ENCODE measurements at places on chromosomes 13 and 19. TPM values are rescaled to one million over a fixed set of nuclear protein-coding genes. Genes with fewer than 3 reads are reported as not detected.

- H3K27me3 ChIP-seq, result no peaks in the 10 kb centered on the region
- H3K4me3 ChIP-seq, result no peak overlapping the region
- DNase-seq, result peak; percentile 16
- H3K4me1 ChIP-seq, result peaks cover 12% of the 10 kb centered on the region
- H3K36me3 ChIP-seq, result peaks cover 14% of the 10 kb centered on the region
- H3K27ac ChIP-seq, result no peak overlapping the region
These were observed 41.2 kb upstream of the ZNF527 start for GRCh38 chr19:37329686-37330085.

DNA sequence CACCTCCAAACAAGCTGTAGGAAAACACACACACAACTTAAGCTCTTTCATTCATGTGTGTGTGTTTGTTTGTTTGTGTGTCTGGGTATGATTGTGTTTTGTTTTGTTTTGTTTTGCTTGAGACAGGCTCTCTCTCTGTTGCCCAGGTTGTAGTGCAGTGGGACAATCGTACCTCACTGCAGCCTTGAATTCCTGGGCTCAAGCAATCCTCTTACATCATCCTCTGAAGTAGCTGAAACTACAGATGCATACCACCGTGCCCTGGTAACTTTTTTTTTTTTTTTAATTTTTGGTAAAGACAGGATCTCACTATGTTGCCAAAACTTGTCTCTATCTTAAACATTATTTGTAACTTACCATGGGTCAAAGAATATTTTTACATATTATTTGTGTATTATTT, 431.7 kb downstream of the SLITRK1 start:
- H3K36me3 ChIP-seq, result no peaks in the 10 kb centered on the region

DNA sequence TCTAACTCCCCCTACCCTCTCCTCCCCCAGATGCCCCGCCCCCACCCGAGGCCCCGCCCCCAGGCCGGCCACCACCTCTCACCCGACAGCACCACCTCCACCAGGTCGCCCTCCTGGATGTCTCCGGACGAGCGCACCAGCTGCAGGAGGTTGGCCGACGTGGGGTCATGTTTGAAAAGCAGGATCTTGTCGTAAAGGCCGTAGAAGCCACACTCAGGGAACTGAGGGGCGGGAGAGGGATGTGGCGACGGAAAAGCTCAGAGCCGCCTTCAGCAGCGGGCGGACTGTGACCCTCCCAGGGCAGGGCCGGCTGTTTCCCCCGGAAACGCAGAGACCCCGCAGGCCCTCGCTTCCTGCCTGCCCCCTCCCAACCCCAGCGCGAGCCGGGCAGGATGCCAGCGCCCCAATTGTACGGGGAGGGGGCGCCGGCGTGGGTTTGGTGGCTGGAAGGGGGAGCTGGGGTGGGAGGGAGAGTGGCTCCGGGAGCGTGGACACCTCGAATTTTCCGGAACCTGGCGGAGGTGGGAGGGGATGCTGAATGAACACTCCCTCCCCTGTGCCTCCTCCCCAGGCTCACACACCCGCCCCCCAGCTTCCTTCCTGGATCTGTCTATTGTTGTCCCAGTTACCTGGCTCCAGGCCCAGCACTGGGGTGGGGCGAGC, 3.0 kb downstream of the PRKD2 start:
- H3K27me3 ChIP-seq, result no peaks in the 10 kb centered on the region
- peaks cover 8% of the 10 kb centered on the region for H3K36me3 ChIP-seq
- peak overlapping the region; percentile 84 for H3K4me3 ChIP-seq
- peak overlapping the region; percentile 52 for H3K27ac ChIP-seq
- DNase-seq, result peak; percentile 91

DNA sequence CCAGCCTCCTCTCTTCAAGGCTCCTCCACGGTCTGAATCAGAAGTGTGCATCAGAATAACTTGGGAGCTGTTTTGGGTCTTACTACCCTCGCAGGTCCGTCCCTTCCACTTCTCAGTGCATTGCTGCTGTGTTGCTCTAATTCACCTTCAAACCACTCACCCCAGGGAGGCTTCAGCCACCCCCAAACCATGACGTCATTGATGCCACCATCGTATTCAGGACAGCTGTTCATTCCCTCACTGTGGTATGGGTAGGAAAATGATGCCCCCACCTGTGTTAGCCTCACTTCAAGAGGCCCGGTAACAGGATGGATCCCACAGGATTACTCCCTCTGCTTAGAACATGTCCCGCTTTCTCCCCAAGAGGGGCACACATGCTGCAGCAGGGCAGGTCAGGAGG, 1005.7 kb downstream of the UQCRFS1 start:
- no peak overlapping the region for H3K27ac ChIP-seq
- no peaks in the 10 kb centered on the region for H3K36me3 ChIP-seq
- no peak overlapping the region for H3K4me3 ChIP-seq
- H3K27me3 ChIP-seq, result no peaks in the 10 kb centered on the region

ZGLP1 gene
- 2.5 TPM for total RNA-seq

GRCh38 chr19:50377517-50377916, 1.3 kb downstream of the NR1H2 start:
- no peaks in the 10 kb centered on the region for H3K36me3 ChIP-seq
- H3K4me1 ChIP-seq, result no peaks in the 10 kb centered on the region

DNA sequence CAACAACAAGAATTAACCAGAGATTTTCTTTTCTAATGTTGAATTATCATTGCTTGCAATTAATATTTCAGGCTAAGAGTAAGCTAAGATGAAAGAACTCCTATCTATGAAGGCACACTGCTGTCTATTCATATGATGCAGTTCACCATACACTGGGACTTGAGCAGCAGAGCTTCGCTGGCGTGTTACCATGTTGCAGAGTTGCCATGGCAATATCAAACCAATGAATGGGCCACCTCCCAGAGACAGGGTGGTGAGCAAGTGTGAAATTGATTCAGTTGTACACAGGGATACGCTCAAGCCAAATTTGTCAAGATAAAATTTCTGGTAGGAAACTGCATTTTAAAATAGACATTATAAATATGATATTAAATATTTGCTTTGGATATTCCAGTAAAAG, 69.3 kb upstream of the MYO16 start:
- H3K36me3 ChIP-seq, result no peaks in the 10 kb centered on the region
- no peak overlapping the region for H3K4me3 ChIP-seq
- no peak overlapping the region for H3K27ac ChIP-seq
- DNase-seq, result no peak
- no peaks in the 10 kb centered on the region for H3K27me3 ChIP-seq

DNA sequence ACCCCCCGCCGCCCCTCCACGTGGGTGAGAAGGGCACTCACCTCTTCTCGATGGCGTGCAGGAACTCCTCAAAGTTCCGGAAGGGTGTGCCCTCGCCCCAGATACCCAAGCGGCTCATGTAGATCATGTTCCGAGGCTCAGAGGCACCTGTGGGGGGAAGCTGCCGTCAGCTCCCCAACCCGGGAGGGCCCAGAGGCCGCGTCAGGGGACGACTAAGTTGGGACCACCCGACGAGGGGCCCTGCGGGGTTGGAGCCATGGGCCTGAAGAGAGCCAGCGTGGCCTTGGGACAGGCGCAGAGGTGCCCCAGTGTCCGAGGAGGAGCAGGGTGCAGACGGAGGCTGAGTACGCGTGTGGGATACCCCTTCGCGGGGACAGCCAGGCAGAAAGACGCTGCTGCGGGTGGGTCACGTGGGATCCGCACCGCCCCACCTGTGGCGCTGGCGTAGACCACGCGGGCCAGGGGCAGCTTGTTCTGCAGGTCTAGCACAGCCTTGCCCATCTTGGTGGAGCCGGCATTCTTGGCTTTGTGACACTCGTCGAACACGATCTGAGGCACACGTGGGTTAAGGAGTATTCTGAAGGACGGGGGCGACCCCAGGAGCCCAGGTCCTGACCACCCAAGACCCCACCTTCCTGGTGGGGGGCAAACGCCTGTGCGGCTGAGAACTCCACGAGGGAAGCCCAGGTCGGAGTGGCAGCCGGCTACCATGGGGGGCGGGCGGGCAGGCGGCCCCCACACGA, 15.9 kb downstream of the GPX4 start:
- DNase-seq, result no peak
- H3K27me3 ChIP-seq, result no peaks in the 10 kb centered on the region
- H3K4me1 ChIP-seq, result no peaks in the 10 kb centered on the region
- H3K4me3 ChIP-seq, result no peak overlapping the region

DNA sequence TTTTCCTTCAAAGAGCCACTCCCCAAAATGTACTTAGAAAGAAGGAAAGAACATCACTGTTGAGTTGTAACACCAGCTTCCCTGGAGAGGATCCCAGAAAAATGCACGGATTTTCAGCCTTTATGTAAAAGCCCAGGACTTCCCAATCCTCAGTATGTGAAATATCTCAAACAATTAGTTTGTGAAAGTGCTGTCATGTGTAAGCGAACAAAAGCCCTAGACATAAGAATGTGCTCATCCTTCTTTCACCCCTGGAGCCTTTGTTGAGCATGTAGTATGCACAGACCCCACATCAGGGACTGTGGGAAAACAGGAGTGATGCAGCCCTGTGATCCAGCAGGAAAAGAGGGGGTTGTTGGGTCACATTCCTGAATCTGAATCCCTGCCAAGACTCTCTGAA, 441.4 kb upstream of the ZNF507 start:
- H3K4me3 ChIP-seq, result no peak overlapping the region
- H3K36me3 ChIP-seq, result no peaks in the 10 kb centered on the region
- DNase-seq, result no peak
- no peaks in the 10 kb centered on the region for H3K4me1 ChIP-seq

PLK5 gene
- total RNA-seq, result not detected

- peak overlapping the region; percentile 79 for H3K27ac ChIP-seq
- H3K4me3 ChIP-seq, result peak overlapping the region; percentile 50
- DNase-seq, result peak; percentile 43
- H3K4me1 ChIP-seq, result peaks cover 57% of the 10 kb centered on the region
- no peaks in the 10 kb centered on the region for H3K27me3 ChIP-seq
- H3K36me3 ChIP-seq, result peaks cover 17% of the 10 kb centered on the region
These were observed 5.8 kb downstream of the LATS2 start for GRCh38 chr13:21055511-21056045.

DNA sequence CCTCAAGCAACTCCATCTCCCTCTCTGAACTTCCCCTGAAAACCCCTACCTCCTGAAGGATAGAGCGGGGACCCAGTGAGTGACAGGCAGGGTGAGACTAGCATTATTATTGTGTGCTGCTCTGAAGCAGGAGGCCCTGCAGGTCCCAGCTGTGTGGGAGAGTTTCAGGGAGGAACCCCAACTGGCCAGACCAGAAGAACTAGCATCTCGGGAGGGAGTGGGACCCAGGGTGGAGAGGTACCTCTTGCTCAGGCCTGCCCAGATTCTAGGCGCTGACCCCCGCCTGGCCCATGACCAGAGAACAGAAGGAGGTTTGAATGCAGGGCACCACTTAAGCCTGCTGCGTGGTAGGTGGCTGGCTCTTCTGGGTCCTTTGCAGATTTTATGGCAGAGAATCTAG, 5.7 kb upstream of the LYPD3 start:
- H3K27me3 ChIP-seq, result no peaks in the 10 kb centered on the region
- no peak for DNase-seq
- H3K4me3 ChIP-seq, result no peak overlapping the region
- H3K36me3 ChIP-seq, result no peaks in the 10 kb centered on the region

DNA sequence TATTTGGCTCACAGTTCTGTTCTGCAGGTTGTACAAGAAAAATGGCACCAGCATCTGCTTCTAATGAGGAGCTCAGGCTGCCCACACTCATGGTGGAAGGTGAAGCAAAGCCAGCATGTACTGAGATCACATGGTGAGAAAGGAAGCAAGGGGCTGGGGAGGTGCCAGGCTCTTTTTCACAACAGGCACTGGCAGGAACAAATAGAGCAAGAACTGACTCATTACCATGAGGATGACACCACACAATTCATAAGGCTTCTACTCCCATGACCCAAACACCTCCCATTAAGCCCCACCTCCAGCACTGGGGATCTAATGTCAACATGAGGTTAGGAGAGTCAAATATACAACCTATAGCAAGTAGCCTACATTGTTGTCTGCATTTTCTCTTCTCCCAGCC, 522.6 kb downstream of the RFC3 start:
- H3K4me3 ChIP-seq, result no peak overlapping the region
- DNase-seq, result peak; percentile 71
- no peaks in the 10 kb centered on the region for H3K36me3 ChIP-seq
- H3K27ac ChIP-seq, result no peak overlapping the region
- no peaks in the 10 kb centered on the region for H3K4me1 ChIP-seq

DNA sequence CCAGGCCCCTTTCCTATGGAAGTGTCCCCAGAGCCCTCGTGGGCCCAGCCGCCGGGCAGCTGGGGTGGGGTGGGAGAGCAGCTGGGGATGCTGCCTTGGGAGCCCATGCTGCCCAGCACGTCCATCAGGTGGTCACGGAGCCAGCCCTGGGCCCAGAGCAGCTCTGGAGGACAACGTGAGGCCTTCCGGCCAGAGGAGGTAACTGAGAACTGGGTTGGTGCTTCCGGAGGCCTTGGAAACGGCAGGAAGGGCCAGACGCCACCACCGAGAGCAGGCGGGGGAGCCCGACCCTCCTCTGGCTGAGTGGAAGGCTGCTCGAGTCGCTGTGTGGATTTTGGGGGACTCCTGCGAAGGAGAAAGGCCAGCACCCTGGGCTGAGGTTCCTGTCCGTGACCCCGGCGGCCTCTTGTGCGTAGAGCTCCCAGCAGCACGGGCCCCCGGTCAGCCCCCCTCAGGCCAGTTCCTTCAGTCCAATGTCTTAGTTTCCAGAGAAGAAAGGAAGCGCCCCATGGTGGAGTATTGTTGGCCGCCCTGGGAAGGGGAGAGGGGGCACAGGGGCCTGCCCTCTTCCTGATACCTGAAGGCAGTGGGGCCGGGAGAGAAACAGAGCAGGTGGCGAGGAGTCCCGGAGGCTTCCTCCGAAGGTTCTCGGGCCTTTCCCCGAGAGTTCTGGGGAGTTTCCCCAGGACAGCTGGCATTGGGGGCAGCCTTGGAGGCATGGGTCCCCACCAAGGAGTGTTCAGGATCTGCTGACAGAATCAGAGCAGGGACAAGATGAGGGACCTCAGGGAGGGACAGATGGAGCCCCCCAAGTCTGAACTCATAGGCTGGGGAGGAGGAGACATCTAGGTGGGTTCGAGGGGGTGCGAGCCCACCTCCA, 68.8 kb downstream of the MLLT1 start:
- no peaks in the 10 kb centered on the region for H3K27me3 ChIP-seq
- H3K36me3 ChIP-seq, result no peaks in the 10 kb centered on the region
- DNase-seq, result no peak
- H3K27ac ChIP-seq, result no peak overlapping the region
- H3K4me3 ChIP-seq, result no peak overlapping the region

DNA sequence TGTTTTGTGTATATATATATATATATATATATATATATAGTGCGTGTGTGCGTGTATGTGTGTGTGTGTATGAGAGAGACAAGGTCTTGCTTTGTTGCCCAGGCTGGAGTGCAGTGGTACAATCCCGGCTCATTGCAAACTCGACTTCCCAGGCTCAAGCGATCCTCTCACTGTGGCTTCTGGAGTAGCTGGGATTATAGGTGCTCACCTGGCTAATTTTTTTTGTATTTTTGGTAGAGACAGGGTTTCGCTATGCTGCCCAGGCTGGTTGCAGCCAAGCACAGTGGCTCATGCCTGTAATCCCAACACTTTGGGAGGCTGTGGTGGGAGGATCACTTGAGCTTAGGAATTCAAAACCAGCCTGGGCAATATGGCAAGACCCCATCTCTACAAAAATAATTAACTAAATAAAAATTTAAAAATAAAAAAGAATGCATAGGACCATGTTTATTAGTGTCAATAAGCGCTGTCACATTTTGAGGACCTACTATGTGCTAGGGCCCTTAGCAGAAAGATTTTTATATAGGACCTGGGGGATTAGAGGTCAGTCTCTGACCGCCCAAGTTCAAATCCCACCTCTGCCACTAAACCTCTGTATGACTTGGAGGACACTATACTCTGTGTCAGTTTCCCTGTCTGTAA, 1.8 kb downstream of the PVR start:
- H3K27me3 ChIP-seq, result no peaks in the 10 kb centered on the region
- H3K27ac ChIP-seq, result no peak overlapping the region
- peaks cover 7% of the 10 kb centered on the region for H3K36me3 ChIP-seq
- peaks cover 28% of the 10 kb centered on the region for H3K4me1 ChIP-seq
- peak; percentile 22 for DNase-seq
